ENCODE measurements at places on chromosomes 11 and 22.

GRCh38 chr11:587978-588380 is 11.7 kb downstream of the PHRF1 start:
- DNase-seq: no peak

GRCh38 chr11:86587264-86588193 is 84.9 kb downstream of the ME3 start:
- DNase-seq: no peak

- DNase-seq: no peak
These were observed 5.6 kb downstream of the PLAAT3 start for GRCh38 chr11:63608353-63609345.

DNA sequence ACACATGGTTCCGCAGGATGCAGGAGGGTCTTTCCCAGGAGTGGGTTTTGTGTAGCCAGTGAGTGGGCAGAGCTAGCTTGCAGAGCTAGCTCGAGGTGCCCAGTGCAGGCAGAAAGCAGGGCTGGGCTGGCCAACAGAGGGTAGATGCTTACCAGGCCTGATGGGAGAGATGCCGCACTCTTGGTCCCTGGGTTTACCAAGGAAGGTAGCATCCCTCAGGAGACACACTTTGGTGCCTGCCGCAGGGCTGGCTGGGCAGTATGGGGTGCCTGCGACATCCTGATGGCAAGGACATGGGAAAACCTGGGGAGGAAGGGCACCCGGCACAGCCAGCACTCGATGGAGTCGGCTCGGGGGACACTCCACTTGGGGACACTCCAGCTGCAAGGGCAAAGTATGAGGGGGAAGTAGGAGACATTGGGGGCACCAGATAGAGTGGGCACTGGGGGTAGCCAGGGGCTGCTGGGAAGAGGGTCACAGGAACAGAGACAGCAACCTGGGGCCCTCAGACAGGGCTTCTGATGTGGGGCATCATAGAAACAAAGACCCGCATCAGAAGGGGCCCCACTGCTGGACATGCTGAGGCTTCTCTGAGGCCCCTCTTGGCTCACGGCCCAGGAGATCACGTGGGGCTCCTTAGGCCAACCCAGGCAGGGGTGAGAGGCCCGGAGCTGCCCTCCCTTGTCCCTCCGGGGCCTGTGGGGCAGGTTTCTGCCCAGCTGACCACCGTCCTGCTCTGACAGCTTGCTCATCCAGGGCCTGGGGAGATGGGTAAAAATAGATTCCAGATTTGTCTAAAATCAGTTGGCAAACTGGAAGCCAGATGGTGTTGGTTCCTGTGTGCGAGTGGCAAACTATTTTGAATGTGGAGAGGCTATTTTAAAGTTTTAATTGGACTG is 89.8 kb downstream of the MORC2 start:
- no peak for DNase-seq

DNA sequence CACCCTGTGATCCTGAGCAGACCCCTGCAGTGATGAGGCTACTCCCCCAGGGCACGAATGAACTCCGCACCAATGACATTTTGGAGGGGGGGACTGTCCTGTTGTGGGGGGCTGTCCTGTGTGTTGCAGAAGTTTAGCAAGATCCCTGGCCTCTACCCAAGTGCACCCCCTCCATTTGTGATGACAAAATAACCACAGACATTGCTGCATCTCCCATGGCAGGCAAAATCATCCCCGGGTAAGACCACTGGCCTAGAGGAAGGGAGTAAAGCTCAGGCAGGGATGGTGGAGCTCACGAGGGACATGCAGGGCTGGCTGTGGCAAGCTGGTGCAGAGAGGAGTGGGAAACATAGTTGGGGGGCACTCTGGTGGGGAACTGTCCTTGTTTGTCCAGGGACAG is 40.6 kb downstream of the NECTIN1 start:
- no peak for DNase-seq

All from GM23338 (cell line).